Non-pigmented ciliary epithelial cell (primary cell): ENCODE measurements at places on chromosomes 5 and 9.
A peak's percentile ranks its signal among the peaks of the same experiment; 100 is the strongest.

GRCh38 chr5:31300501-31300900, 107.0 kb downstream of the CDH6 start:
- DNase-seq = no peak

DNA sequence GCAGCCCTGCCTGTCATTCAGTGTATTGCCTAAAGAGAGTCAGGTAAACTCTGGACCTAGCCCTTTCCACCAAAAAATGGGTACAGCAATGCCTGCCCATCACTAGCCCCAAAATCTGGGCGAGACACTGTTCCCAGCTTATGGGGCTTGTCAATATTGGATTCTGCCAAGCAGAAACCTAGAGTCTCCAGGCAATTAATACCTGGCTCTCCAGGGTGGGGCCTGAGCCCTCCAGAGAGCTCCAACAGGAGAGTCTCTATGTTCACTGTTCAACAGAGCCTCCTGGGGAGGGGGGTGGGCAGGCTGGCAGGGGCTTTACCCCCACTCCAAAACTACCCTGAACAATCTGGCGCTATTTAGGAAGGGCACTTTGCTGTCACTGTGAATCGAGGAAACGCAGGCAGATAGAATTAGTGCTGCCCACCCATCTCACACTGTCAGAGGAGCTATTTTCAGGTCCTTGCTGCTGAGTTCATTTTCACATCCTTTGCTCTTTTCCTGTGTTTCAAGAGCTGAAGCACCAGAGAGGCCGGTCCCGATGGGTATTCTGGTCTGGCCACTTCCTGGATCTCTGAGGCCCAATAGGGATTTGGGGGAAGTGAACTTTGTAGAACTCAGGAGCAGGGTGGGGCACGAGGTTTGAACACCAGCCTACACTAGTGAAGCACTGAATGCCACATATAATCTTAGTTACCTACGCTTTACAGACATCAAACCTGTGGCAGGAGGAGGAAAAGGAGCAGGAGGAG, 121.8 kb downstream of the C5orf15 start:
- DNase-seq = no peak

GRCh38 chr5:91194824-91195381, 188.2 kb downstream of the ARRDC3 start:
- DNase-seq = no peak

DNA sequence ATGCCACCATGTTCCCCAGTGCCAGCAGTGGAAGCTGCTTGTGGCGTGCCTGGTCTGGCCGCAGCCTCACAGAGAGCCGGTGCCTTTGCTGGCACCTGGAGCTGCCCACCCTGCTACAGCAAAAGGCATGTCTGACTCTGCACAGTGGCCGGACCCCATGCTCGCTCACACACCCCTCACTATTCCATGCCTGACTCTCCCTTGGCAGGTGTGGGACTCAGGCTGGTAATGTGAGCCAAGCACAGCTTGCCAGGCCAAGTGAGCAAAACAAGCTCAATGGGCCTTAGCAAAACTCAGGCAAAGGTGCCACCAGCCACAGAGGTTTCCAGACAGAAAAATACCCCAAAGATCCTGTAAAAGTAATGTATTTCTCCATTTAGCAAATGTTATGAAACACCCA, 15.5 kb downstream of the GNA14 start:
- DNase-seq = no peak

DNA sequence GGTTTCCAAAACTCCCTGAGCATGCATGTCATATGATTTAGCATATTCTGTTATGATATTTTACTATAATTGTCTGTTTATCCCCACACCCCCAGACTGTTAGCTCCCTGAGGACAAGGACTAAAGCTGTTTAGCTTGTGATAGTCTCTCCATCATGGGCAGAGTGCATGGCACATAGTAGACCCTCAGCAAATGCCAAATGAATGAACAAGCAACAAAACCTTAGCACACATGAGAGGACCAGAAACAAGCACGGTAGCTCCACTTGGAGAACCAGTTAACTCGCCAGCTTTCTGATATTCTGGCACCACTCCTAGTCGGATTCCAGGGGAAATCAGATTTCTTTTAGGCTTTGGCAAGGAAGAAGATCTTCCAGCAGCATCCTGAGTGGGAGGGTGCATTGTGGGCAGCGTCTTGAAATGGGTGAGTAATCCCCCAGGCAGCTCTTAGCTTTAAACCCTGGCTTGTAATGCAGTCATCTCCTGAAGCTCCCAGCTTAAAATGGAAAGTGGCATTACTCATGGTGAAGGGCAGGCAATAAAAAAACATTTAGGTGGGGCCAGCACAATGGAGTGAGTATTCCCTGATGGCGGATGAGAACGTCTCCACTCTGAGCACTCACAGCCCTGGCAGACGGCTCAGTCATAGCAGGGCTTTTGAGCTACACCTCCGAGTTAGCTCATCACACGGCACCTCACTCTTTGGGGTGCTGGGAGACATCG, 41.1 kb downstream of the FGF1 start:
- peak; percentile 97 for DNase-seq

DNA sequence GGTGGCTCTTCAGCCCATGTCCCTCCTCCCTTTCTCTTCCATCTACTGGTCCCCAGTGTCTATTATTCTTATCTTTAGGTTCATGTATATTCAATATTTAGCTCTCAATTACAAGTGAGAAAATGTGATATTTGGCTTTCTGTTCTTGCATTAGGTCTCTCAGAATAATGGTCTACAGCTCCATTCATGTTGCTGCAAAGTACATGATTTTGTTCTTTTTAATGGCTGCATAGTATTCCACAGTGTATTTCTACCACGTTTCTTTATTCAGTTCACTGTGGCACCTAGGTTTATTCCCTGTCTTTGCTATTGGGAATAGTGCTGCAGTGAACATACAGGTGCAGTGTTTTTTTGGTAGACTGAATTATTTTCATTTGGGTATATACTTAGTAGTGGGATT, 1308.8 kb downstream of the EFNA5 start:
- DNase-seq = no peak

DNA sequence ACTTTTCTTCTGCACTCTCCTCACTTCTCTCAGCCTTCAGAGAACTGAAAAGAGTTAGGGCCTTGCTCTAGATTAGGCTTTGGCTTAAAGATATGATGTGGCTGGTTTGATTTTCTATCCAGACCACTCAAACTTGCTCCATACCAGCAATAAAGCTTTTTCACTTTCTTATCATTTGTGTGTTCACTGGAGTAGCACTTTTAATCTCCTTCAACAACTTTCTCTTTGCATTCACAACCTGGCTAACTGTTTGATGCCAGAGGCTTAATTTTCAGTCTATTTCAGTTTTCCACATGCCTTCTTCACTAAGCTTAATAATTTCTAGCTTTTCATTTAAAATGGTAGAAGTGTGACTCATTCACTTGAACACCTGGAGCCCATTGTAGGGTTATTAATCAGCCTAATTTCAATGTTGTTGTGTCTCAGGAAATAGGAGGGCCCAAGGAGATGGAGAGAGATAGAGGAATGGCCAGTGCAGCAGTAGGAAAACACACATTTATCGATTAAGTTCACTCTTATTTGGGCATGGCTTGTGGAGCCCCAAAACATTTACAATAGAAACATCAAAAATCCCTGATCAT, 5.9 kb downstream of the ATPSCKMT start:
- DNase-seq = no peak

GRCh38 chr5:40437452-40437861, 242.3 kb upstream of the PTGER4 start:
- DNase-seq = peak; percentile 65
